HFFc6 (cell line): ENCODE measurements at places on chromosomes 16 and 17.

GRCh38 chr16:30457256-30457655 lies 11.6 kb upstream of the SEPHS2 start:
- DNase-seq, result no peak

- no peak for DNase-seq
These were observed 1.1 kb downstream of the MPP2 start for GRCh38 chr17:43905985-43906852.

- DNase-seq, result no peak
These were observed 20.7 kb downstream of the MMP15 start for GRCh38 chr16:58046054-58046881.

DNA sequence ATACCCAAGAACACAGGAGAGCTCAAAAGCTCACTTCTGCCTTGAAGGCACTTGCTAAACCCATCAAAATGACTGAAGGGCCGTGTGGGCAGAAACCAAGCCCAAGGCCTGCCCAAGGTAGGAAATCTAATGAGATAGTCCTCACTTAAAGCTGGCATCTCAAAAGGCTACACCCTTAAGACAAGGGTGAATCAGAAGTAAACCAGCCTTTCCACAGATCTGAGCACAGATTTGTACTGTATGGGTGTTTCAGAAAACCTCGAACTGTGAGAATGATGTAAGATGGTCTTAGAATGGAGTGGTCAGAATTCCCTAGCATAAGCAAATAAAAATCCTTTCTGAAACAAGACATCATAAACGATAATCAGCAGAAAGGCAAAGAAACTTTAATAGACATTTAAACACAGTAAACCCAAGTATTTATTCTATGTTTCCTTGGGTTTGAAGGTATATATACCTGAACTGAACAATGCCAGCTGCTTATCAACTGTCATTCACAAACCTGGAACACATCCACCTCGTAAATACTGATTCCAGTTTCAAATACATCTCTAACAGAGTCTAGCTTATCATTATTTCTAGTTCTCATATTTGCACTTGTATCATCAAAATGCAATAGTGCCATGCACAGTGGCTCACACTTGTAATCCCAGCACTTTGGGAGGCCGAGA lies 37.8 kb downstream of the GLG1 start:
- DNase-seq, result peak; percentile 46

- peak; percentile 64 for DNase-seq
These were observed 934 bp upstream of the AOC2 start for GRCh38 chr17:42843358-42843934.

DNA sequence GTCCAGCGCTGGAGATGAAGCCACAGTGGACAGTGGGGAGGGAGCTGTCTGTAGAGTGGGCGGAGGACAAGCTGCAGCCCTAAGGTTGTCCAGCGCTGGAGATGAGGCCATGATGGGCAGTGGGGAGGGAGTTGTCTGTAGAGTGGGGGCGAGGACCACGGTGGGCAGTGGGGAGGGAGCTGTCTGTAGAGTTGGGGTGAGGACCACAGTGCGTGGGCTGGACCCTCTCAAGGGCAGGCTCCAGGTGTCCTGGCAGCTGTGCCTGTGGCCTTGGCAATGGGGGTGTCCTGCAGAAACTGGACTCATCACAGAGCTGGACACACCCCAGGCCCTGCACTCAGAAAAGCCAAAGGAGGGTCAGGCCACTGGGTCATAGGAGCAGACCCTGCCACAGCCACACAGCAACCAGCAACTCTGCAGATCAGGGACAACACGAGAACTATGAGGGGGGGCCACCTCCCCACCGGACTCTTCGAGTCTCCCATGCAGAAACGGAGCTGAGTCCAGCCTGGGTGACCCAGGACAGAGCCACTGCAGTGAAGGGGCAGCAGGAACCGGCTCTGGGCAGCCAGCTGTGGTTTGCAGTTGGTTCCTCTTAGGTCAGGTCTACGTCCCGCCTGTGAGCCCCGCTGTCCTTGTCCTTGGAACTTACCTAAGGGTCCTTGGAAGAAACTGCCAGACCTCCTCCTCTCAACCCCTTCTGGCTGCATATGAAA lies 33.4 kb upstream of the CBFA2T3 start:
- no peak for DNase-seq

- no peak for DNase-seq
These were observed 25.6 kb upstream of the CACNG1 start for GRCh38 chr17:67018471-67019434.

DNA sequence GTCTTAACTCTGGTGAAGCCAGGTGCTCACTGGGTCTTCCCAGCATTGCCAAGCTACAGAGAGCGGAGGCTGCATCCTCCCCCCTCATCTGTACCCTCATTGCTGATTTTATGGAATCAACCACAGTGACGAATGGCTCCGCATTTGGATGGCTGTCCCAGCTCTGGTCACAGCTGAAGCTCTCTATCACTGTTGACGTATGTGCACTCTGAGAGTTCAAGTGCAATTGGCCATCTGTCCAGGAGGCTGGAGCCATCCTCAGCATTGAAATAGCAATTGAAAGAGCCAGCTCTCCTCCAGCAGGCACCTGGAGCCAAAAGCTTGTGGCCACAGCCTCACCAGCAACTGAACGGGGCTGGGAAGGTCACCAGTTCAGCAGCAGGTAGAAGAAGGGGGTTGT lies 494.1 kb downstream of the TMEM114 start:
- DNase-seq, result no peak

- no peak for DNase-seq
These were observed 111.8 kb downstream of the N4BP1 start for GRCh38 chr16:48497932-48498768.

GRCh38 chr16:86244936-86245335 lies 265.4 kb upstream of the FOXF1 start:
- DNase-seq, result no peak
